ENCODE measurements at places on chromosomes 11 and 22.

GRCh38 chr11:26219183-26220117 lies 112.5 kb upstream of the ANO3 start:
- DNase-seq = no peak

GRCh38 chr11:72642884-72643522 lies 31.2 kb downstream of the PDE2A start:
- DNase-seq = peak; percentile 37

GRCh38 chr11:110147962-110148709 lies 54.9 kb downstream of the ZC3H12C start:
- no peak for DNase-seq

DNA sequence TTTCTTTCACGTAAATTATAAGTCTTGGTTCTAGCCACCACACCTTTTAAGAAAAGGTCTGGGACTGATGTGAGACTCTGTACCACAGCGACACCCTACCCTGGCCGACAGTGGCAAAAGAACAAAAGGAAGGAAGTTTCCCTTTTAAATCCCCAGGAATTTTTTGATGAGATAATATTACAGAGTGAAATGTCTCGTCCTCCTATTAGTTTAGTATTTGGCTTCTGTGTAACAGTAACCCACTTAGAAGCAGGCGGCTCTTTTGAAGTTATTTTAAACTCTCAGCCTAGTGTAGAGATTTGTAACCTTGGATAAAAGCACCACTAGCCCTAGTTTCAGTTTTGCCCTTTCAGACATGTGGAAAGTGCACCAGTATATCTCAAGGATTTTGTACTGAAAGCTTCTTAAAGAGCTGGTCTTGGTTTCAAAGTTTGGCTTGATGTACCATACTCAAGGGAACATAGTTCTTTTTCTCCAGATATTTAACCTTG lies 84.1 kb downstream of the C22orf31 start:
- no peak for DNase-seq

DNA sequence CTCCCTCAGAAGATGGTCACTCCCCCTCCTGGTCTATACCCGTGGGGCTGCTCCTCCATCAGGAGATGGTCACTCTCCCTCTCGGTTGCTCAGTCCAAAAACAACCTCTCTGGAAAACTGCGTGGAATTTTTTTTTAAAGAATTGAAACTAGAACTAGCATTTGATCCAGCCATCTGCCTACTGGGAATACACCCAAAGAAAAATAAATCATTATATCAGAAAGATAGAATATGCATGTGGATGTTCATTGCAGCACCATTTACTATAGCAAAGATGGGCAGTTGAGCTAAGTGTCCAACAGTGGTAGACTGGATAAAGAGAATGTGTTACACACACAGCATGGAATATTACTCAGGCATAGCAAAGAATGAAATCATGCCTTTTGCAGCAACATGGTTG lies 75.7 kb upstream of the B3GAT1 start:
- no peak for DNase-seq

- DNase-seq = no peak
These were observed 50.9 kb downstream of the AP2A2 start for GRCh38 chr11:976431-977160.

GRCh38 chr22:48589901-48590300 lies 1237.8 kb downstream of the BRD1 start:
- DNase-seq = no peak

DNA sequence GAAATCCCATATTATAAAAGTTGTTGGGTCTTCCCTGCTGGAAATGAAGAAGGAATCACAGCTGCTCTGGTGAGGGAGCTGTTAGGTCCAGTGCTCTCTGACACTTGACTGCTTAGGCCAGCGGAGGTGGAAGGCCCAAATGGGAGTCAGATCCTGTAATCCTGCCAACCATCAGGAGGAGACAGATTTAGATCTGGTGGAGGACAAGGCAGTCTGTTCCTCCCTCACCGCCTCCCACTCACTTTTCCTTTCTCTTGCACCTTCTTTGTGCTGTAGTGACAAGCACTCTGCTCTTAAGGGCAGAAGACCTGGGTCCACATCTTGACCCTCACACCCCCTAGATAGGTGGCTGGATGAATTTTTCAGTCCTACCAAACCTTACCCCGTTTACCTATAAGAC lies 59.7 kb upstream of the CHST1 start:
- no peak for DNase-seq

DNA sequence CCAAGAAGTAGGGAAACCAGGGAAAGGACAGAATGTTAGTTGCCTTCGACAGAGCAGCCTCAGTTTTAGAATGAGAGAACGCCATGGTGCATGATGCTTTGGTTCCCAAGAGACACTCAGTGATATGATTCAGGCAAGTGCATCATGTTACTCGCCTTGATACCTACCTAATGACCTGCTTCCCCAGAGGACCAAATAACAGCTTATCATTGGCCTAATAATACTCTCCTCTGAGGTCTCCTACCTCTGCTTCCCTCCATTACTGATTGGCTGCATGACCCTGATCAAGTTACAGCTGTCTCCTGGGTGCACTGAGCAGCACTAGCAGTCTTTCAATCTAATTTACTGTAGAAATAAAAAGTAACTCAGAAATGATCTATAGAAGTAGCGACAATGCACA lies 979.7 kb upstream of the FAT3 start:
- no peak for DNase-seq

DNA sequence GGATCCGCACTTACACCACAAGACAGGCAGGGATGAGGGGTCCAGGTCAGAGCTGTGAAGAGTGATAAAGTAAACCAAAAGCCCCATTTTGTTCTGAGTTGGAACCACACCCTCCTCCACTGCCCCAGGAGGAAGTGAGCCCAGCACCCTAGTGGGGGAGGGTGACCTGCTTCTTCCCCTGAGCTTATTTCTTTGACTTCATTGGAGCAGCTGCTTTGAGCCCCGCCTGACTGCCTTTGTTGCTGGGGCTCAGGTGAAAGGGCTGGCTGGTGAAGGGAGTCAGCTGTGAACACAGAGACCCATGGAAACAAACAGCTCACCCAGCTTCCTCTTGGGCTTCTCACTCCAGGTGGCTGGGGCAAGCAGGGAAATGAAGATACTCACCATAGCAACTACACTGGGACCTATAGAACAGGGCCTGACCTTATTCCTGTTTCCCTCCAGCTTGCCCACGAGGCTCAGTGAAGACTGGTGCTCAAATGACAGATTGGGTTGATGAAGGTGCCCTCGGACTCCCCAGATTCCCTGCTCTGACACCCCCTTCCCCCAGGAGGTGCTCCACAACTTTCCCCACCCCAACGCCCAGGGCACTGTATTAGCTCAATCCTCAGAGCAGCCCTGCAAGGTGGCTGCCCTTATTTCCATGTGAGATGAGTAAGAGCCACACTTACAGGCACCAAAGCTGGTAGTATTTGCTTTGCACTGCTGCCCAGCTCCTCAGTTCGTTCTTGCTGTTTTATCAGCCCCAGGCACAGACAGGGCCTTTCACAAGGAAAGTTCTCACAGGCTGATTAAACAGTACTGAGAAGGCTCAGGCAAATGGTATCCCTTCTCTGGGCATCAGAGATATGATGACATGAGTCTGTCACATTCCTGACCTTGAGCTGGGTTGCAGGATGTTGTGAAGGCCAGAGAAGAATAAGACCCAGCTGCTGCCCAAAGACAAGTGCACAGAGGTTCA lies 2.4 kb downstream of the UCP2 start:
- no peak for DNase-seq

- DNase-seq = no peak
These were observed 28.4 kb downstream of the YAP1 start for GRCh38 chr11:102138670-102139069.

- DNase-seq = peak; percentile 54
These were observed 1335.0 kb downstream of the BRD1 start for GRCh38 chr22:48492366-48493320.

DNA sequence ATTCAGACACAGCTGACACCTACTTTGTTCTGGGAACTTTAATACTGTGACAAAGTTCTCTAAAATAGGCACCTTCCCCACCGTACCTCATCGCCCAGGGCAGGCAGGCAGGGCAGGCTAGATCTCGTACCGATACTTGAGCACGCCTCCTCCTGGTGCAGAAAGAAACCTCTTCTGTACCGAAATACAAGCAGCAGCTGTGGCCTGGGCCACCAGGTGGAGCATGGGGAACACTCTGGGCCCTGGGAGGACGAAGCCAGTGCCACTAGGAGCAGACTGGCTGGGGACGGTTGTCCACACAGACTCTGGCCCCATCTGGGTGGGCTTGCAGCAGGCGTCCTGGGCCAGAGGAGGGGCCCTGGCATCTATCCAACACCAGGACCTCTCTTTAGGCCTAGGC lies 12.8 kb downstream of the PMM1 start:
- no peak for DNase-seq

DNA sequence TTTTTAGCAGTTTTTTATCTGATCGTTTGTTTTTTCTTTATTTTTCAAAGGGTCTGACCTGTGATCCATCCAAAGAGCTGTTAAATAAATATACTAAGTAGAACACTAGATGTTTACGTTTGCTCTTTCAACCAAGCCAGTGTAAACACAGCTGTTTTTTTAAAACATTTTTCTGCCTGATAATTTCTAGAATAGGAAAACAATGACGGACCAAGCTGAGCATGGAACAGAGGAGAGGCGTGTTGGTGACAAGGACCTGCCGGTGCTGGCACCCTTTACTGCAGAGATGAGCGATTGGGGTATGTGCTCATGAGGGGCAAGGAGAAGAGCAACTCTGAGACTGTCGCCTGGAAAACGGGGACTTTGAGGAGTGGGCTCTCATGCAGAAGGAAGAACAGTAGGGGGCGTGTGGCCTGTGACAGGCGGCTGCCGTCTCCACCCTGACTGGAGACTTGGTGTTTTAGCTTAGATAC lies 28.6 kb upstream of the PANX2 start:
- no peak for DNase-seq

- no peak for DNase-seq
These were observed 54.7 kb upstream of the LYVE1 start for GRCh38 chr11:10622957-10623791.

GRCh38 chr11:17561111-17561415 lies 14.0 kb downstream of the OTOG start:
- no peak for DNase-seq

DNA sequence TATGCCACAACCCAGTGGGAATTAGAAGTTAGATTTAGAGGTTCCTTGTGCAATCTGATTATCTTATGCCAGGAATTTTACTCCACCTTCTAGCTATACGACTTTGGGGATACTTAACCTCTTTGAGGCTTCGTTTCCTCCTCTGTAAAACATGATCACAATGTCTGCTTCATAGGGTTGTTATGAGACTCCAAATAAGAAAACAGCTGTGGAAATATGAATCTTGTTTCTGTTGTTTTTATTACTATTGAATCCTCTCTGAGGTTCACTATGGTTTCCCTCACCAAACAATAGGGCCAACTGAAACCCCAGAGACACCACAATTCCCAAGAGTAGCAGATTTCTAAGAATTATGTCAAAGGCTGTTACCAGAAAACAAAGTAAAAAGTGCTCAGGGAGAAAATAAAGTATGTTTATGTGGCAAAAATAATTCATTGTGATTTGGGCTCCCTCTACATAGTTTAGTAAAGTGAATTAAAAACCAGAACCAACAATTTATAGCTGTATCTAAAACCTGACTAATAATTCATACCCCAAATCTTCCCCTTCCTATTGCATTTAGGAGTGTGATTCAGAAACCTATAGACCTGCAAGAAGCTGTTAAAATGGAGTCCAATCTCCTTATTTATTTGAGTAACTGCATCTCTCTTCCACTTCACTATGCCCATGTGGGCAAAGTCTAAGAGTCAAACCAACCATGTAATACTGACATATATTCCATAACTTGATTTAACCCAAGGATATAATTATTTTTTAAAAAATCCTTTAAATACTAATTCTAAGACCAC lies 38.4 kb downstream of the AMBRA1 start:
- DNase-seq = no peak

DNA sequence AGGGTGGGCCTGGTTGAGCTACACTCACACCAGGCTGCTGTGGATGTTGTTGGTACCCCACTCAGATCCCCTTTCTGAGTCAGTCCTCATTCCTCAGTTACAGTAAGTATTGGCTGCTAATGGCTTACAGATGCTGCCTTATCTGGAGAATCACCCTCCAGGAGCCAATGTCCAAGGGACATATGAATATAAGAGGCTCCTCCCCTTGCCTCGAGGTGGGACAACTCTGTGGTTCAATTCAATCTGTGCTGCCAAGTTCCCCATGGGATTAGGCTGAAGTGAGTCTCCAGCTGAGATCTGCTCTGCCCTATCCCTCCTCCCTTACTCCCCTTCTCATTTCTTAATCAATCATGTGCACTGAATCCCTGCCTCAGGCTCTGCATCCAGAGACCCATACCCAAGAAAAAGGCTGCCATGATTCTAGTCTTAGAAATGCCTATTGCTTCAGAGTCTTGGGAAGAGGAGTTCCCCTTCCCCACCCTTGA lies 168.8 kb upstream of the SYT13 start:
- no peak for DNase-seq

GRCh38 chr22:37340331-37341262 lies 58.3 kb downstream of the CYTH4 start:
- no peak for DNase-seq

GRCh38 chr11:87173185-87174039 lies 135.7 kb downstream of the TMEM135 start:
- DNase-seq = no peak

DNA sequence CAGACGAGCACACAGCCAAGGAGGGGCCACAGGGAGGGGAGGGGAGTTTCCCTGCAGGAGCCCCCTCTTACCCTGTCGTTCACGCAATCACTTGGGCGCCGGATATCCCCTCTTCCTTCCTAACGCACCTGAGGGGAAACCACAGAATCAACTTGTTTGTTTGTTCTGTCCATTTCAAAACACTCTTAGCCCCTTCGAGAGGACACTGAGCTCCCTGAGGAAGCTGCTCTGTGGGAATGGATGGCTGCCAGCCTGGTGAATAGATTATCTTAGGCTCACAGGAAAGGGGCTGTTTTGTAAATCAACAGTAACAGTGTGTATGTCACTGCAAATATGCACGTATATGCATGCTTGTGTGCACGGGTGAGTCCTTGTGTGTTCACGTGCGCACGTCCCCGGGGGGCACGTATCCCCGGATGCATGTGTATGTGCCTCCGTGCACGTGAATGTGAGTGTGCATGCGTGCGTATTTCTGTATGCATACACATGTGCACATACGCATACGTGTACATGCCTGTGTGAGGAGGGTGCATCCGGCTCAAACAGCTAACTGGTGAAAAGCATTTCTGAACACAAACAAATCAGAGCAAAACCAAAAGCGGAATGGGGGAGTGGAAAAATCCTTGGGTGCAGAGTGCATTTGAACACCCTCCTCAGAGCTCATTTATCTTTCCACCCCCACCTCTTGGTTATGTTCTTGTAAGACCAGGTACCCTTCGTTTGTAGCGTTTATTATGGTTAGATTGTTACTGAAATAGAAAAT lies 7.2 kb downstream of the ARSA start:
- DNase-seq = peak; percentile 69

- DNase-seq = no peak
These were observed 76.8 kb upstream of the YWHAH start for GRCh38 chr22:31867386-31868153.

GRCh38 chr22:46929046-46929709 lies 166.7 kb downstream of the TBC1D22A start:
- DNase-seq = no peak

GRCh38 chr11:44997566-44997965 lies 46.9 kb upstream of the TP53I11 start:
- DNase-seq = no peak

GRCh38 chr11:45285930-45286632 lies at the start of gene SYT13:
SYT13 (minus strand) TSS chr11:45286341; CDS start chr11:45286207, 134 bp downstream.
- peak; percentile 35 for DNase-seq

GRCh38 chr11:61265357-61265756 lies 24.4 kb downstream of the PGA5 start:
- DNase-seq = no peak

- DNase-seq = no peak
These were observed 91.0 kb downstream of the RRM1 start for GRCh38 chr11:4185561-4185960.

Data from nucleus accumbens (tissue), 56 donors.